Foreskin keratinocyte (primary cell): ENCODE measurements at places on chromosomes 16 and 17.

DNA sequence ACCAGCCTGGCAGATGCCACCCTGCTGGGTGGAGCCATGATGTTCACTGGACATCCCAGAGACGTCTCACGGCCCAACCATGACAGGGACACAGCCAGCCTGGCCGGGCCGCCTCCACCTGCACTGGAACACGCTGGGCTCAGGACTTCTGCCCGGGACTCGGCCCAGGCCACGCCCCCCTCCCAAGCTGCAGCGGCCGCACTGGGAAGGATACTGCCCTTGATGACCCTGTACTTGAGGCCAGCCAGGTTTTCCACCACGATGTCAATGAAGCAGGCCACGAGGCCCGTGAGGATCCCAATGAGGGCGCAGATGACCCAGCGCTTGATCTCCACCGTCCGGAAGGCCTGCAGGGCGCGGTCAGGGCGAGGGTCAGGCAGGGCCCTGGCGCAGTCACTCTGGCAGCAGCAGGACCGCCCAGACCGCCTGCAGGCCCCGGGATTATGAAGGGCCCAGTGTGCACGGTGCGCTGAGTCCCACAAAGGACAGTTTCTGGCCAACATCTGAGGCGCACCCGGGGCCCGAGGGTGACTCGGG lies 14.2 kb downstream of the CLCN7 start:
- DNase-seq: no peak

DNA sequence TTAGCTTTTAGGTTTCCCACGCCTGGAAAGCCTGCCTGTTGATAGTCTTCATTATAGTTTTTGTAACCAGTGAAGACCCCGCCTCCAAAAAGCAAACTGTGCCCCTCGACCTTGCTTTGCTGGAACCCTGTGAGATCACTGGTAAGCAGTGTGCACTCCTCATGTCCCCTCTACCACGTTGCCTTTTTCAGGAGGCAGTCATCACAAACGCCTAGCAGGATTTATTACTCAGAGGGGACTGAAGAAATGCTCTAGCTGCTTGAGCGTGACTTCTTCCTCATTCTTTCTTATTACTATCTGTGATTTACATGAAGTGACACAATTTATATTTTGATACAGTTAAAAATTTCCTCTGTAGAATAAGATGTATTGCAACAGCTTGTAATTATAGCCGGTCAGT lies 6.5 kb upstream of the KRTAP3-1 start:
- no peak for DNase-seq

- no peak for DNase-seq
These were observed 5.0 kb upstream of the CYBA start for GRCh38 chr16:88655733-88656281.

DNA sequence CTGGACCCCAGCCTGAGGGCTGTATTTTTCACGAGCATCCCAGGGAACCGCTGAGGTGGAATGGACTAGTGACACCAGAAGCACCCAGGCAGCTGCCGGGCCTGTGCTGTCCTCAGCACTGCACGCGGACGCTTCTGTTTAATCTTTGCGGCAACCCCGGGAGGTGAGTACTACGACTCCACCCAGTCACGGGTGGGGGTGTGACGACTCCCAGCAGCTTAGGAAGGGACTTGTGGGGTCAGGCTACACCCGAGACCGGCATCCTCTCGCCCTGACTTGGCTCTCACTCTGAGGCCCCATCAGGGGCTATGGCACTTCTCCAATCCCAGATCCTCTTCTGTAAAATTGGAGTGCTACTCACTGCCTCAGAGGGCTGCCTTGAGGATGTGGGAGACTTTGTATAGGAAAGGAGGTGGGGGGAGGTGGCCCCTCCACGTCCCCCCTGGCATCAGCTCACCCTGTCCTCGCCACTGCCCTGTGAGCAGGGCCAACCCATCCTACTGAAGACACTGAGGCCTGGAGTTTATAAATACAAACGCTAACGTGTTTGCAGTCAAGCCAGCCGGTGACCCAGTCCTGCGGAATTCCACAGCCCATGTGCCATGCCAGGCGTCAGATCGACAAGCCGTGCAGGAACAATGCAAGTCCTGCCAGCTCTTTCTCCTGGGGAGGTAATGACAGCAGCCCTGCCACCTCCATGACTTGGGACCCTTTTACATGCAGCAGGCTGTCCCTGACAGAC lies 44.4 kb downstream of the PPL start:
- no peak for DNase-seq

GRCh38 chr16:59169168-59169567 lies 435.1 kb upstream of the GOT2 start:
- peak; percentile 0 for DNase-seq

- no peak for DNase-seq
These were observed 27.0 kb downstream of the ABCC12 start for GRCh38 chr16:48128769-48129168.

DNA sequence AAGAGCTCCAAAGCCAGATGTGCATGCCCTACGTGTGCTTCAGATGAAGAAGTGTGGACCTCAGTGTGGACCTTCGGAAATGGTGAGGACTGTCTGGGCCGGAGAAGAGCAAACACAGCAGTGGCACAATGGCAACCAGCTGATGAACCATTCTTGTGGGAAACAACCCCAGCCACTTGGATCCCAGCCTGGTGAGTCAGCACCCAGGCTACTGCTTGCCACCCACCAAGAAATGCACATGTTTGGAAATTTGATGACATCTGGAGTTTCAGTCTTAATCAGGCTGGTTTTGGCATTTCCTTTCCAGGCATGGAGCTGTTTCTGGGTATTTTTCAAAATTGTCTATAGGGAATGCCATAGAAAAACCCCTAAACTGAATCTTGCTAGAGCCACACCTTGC lies 42.7 kb downstream of the DYNLRB2 start:
- DNase-seq: peak; percentile 50

DNA sequence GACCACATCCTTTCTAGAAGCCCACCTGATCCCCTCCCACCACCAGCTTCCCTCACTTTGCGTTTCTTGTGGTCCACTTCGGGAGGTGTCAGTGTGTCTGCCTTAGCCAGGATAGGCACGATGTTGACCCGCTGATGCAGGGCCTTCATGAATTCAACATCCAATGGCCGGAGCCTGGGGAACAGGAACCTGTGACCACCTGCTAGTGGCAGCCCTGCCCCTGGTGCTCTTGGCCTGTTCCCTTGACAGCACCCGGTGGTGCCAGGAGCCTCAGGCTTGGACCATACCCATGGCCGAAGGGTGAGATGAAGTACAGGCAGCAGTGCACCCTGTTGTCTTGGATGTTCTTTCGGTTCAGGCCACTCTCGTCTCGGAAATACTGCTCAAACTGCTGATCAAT lies 7.2 kb upstream of the MTMR4 start:
- DNase-seq: no peak

GRCh38 chr17:80859002-80859941 lies 132.4 kb upstream of the CHMP6 start:
- peak; percentile 85 for DNase-seq

DNA sequence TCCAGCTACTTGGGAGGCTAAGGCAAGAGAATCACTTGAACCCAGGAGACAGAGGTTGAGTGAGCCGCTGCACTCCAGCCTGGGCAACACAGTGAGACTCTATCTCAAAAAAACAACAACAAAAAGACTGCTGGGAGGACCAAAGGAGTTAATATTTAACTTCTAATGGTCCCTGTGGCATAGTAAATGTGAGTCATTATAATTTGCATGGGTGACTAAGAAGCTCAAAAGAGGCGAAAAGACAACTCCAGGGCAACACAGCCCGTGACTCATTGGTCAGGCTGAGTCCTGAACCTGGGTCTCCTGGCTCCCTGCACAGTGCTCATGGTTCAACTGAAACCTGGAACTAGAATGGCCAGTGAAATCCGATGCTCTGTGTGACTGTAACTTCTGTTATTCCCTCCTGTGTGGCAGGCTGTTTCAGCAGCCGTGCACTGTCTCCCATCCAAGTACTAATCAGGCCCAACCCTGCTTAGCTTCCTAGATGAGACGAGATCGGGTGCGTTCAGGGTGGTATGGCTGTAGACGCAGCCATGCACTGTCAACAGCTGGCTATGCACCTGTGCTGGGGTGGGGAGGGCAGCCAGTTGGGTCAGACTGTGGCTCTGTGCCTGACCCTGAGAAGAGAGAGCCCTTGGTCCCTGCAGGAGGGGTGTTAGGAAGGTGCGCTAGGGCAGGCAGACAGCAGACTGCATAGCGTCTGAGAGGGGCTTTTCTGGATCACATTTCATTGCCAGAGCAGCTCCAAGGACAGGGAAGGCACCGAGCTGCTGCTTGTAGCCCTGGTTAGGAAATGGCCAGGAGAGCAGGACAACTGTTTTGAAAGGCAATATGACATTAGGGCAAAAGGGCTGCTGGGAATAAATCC lies 14.5 kb upstream of the GPRC5C start:
- DNase-seq: peak; percentile 83

DNA sequence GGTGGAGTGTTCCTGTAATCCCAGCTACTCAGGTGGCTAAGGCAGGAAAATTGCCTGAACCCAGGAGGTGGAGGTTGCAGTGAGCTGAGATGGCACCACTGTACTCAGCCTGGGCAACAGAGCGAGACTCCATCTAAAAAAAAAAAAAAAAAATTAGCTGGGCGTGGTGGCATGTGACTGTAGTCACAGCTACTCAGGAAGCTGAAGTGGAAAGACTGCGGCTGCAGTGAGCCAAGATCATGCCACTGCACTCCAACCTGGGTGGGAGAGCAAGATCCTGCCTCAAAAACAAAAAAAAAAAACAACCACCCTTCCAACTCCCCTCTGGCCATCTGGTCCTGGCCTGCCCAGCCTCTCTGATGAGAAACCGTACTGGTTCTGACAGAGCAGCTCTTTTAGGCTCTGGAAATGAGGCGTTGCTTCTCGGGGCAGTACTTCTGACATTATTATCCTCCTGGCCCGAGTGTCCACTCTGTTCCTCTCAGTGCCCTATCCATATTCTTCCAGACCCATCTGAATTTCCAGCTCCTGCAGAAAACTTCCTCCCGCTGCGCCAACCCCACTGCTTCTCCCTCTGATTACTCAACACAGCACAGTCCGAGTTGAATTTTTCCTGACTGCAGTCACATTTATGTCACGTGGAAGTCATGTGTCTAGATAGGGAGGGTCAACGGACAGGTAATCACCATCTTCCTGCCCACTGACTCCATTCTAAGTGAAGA lies 13.3 kb downstream of the GGA2 start:
- peak; percentile 63 for DNase-seq

DNA sequence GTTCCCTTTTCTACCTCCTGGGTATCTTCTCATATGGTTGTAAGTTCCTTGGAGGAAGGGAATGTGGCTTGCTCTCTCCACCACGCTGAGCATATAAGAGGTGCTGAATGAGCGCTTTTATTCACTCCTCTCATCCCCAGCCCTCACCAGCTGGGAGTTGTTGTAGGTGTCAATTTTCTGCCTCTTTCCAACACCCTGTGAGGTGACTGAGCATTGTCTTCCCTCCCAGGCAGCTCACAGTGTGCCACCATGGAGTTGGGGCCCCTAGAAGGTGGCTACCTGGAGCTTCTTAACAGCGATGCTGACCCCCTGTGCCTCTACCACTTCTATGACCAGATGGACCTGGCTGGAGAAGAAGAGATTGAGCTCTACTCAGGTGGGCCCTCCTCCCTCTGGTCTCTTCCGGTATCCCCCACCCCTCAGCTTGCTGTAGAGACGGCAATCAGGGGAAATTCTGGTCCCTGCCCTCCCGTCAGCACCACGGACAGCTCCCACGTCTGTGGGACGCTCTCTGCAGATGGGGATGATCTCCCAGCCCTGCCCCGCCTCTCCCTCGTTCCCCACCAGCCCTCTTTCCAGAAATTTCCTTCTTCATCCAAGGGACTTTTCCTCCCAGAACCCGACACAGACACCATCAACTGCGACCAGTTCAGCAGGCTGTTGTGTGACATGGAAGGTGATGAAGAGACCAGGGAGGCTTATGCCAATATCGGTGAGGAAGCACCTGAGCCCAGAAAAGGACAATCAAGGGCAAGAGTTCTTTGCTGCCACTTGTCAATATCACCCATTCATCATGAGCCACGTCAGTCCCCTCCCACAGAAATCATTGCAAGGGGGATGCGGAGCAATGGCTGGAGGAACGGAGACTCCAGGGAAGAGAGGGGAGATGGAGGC lies 18.3 kb downstream of the CIITA start:
- DNase-seq: no peak

- DNase-seq: no peak
These were observed 44.4 kb downstream of the DNAH9 start for GRCh38 chr17:11642655-11643054.

- no peak for DNase-seq
These were observed 9.0 kb downstream of the KCTD13 start for GRCh38 chr16:29916979-29917378.

- DNase-seq: no peak
These were observed 30.4 kb downstream of the ATP2C2 start for GRCh38 chr16:84398701-84399100.

DNA sequence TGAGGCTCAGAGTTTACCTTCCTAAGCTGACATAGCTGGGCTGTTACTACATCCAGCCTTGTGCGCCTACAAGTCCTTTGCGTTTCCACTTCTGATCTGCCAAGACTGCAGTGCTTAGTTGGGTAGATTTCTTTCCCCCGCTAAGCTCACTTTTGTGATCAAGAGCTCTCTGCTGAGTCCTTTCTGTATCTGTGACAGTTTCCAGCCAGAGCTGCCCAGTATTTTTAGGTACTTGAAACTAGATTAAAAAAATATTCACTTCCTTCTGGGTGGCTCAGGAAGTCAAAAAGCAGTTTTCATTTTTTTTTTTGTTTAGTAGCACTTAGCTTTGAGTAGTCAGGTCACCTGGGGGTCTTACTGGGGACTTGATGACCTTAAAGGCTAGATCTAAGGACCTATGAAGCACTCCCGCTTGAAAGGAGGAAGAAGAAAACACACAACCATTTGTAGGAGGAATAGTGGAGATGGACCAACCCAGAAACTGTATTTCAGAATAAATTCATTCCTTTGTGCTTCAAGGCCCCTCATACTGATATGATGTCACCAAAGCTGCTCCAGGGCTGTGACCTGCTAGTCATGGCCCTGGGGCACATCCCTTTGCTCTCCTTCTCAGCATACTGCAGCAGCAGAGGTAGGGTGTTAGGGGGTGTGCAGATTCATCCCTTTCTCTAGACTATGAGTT lies 75.6 kb upstream of the HNF1B start:
- no peak for DNase-seq

DNA sequence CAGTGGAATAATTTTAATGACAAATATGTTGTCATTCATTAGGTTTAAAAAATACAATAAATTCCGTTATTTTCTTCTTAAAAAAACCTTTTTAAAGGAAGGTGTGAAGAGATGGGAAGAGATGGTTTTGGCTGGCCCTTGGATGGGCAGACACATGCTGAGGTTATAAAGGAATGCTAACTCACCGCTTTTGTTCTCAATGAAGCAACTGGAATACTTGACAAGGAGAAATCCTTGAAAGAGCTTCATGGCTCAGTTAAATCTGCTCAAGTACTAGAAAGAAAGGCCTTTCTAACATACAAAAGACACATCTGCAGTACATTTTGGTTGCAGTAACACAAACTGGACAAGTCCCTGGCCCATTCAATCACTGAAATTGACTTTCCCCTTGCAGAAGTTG lies 158.3 kb upstream of the KCNJ16 start:
- DNase-seq: no peak
